Activated naive CD4-positive, alpha-beta T cell treated with anti-CD3 and anti-CD28 coated beads for 36 hours (primary cell): ENCODE measurements at places on chromosomes 12 and 14. TPM values are rescaled to one million over a fixed set of nuclear protein-coding genes. Genes with fewer than 3 reads are reported as not detected.

DNA sequence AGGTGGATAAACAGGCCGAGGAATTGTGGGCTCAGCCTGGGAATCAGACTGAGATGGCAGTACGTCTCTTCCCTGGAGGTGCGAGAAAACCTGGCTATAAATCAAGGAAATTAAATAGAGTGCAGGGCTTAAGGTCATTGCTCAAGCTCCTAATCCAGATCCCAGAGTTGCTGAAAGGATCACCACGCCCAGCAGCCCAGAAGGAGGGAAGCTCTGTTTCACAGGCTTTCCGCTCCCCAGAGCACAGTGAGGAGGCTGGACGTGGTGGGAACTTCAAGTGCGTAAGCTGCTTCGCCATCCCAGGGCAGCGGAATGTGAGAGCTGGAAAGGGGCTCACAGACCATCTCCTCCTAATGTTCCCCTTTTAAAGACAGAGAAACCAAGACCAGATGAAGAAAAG is 651.6 kb upstream of the TBX3 start:
- peaks cover 3% of the 10 kb centered on the region for H3K27me3 ChIP-seq
- no peaks in the 10 kb centered on the region for H3K4me1 ChIP-seq

Gene ABCC9
- not detected for total RNA-seq

DNA sequence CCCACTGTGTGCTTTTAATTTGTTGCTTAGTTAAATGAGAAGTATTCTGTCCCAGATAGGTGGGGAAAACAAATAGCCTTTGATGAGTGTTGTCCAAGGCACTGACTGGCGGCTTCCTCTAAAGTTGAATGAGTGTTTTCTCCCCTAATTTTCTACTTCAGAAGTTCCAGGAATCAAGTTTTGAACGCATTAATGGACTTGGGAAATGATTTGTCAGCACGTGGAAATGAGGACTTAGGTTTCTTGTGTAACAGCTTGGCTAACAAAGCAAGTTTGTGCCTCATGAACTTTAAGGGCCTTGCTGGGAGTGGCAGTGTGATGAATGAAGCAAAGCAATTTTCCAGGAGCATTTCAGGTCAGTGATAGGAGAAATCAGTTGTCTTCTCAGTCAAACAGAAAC is 56.9 kb downstream of the LIN52 start:
- no peak for DNase-seq
- H3K4me3 ChIP-seq, result no peak overlapping the region
- peaks cover 8% of the 10 kb centered on the region for H3K36me3 ChIP-seq
- peaks cover 2% of the 10 kb centered on the region for H3K4me1 ChIP-seq
- H3K27me3 ChIP-seq, result no peaks in the 10 kb centered on the region

- H3K36me3 ChIP-seq, result no peaks in the 10 kb centered on the region
- no peak overlapping the region for H3K4me3 ChIP-seq
- no peaks in the 10 kb centered on the region for H3K27me3 ChIP-seq
- no peak overlapping the region for H3K27ac ChIP-seq
- no peaks in the 10 kb centered on the region for H3K4me1 ChIP-seq
Measured at GRCh38 chr12:93122569-93123091, 193.5 kb upstream of the EEA1 start.

Gene FGFR1OP2
- 38.4 TPM for total RNA-seq
